ENCODE measurements at places on chromosomes 3 and 15. TPM values are rescaled to one million over a fixed set of nuclear protein-coding genes. Genes with fewer than 3 reads are reported as not detected.

DNA sequence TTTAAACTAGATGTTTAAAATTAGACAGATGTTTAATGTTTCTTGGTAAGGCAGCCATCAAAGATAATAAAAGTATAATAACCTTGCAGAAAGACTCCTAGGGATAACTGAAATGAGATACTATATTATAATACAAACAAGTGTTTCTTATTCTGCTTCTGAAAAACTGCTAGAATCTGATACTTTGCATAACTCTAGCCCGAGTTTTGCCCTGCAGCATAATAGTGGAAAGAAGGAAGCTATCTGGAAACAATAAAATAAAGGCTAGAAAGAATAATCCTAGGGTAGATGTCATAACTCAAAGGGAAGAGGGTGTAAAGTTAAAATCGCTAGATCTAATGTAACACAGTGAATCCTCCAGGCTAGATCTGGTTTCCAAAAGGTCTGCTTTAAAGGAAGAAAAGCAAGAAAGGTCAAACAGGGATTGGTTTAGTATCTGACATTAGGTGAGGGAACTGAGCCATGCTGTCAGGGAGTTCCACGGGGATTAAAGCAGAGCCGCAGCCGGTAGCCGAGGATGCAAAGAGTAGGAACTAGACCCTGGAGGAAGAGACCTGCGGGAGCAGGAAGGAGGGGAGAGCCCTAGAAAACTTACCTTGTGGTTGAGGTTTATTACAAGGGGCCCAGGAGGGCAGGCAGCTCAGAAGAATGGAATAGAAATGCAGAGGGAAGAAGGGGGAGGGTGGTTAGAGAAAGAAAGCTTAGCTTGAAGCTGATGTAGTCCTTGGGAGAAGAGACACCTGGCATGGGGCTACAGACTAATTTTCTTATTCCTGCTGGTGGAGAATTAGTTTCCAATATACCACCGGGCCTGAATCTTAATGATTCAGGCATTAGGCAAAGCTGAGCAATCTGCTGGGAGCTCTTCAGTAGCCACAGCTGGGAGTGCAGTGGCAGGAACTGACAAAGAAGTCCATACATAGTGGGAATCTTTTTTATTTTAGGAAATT lies 46.1 kb upstream of the TUSC7 start:
- H3K4me1 ChIP-seq, result peaks cover 8% of the 10 kb centered on the region
- H3K27me3 ChIP-seq, result no peaks in the 10 kb centered on the region
- H3K27ac ChIP-seq, result peak overlapping the region; percentile 27
- H3K4me3 ChIP-seq, result no peak overlapping the region
- DNase-seq, result no peak

DNA sequence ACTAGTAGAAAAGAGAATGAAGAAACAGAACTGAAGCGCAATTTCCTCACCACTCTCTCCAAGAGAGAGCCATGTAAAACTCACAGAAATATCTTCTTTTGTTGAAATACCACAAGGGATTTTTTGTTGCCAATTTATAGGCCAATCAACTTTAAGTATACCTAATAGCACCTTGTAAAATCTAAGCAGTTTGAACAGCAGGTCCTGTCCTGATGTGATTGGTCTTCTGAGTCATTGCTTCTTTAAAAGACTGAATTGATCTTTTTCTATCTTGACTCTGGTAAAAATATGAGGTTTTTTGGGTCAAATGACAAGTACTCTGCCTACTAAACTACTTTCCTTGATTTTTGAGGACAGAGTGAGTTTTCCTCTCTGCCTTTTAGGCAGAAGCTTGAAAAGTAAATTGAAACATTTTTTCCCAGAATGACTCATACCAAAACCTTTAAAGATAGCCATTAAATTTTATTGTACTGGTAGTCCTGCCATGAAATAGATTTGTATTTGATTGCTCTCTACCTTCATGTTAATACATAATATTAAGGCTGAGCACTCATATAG lies 343.9 kb upstream of the CBLB start:
- H3K27me3 ChIP-seq, result no peaks in the 10 kb centered on the region
- no peak overlapping the region for H3K4me3 ChIP-seq
- H3K27ac ChIP-seq, result no peak overlapping the region
- H3K36me3 ChIP-seq, result no peaks in the 10 kb centered on the region

- H3K4me1 ChIP-seq, result peaks cover 58% of the 10 kb centered on the region
- no peaks in the 10 kb centered on the region for H3K36me3 ChIP-seq
- H3K4me3 ChIP-seq, result no peak overlapping the region
- DNase-seq, result no peak
Observed at GRCh38 chr15:39890621-39891020, 29.4 kb downstream of the GPR176 start.

DNA sequence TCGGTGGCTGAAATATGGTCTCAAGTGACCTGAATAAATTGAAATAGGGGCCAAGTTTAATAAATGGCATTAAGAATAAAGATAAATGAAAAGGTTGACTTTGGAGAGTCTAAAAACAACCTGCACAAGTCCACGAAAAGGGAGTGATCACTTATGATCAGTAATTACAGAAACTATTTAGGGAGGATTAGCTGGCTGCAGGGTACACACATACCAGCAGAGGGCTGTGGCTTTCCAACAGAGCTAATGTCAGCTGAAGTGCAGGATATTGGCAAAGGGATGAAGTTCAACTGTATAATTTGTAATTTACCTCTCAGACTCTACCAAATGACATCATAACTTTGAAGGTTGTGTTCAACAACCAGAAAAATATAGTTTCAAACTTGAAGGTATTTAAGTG lies 86.8 kb downstream of the SYNPR start:
- no peak overlapping the region for H3K27ac ChIP-seq
- no peak overlapping the region for H3K4me3 ChIP-seq
- H3K4me1 ChIP-seq, result no peaks in the 10 kb centered on the region
- peak; percentile 17 for DNase-seq
- H3K27me3 ChIP-seq, result no peaks in the 10 kb centered on the region
- no peaks in the 10 kb centered on the region for H3K36me3 ChIP-seq

Gene CLEC3B
- total RNA-seq, result 1.1 TPM

Gene DNAH12
- total RNA-seq, result 0.45 TPM

Gene ACSBG1
- total RNA-seq, result not detected
